NCI-H1092 treated with DMSO at 0.1 percent for 48 hours (cell line): ENCODE measurements at places on chromosomes 1 and 21.

GRCh38 chr1:29597861-29598260, 361.5 kb downstream of the PTPRU start:
- DNase-seq = no peak

DNA sequence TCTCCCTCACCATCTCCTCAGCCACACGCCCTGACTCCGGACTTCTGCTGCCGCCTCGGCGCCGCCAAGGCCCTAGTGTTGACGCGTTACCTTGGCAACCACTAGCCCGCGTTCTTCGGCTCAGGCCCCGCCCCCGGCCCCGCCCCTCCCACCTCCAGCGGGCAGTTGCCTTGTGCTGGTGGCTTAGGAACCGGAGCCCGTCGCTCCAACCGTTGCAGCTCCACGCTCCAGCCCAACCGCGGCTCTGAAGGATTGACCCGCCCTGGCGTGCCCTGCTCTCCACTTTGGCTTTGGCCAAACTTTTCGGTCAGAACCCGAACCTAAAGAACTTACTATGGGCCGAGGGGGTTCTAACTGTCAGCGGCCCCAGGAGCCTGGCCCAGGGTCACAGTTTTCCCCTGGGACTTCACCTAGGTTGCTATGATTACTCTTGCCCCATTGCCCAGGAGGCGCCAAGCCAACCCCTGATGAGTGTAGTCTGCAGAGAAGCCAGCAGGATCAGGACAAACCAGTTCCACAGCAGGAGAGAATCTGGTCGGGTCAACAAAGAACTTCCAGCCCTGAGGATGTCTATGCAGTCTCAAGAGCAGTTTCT, at the start of gene CFAP45:
TSS of gene CFAP45 (minus strand) at position 80 of the 595 bp plus-strand sequence. CDS start at position 13, 67 bp downstream.
- DNase-seq = peak; percentile 45

GRCh38 chr21:38430401-38430984, 67.8 kb downstream of the ERG start:
- DNase-seq = no peak

- no peak for DNase-seq
These were observed 38.6 kb downstream of the NSL1 start for GRCh38 chr1:212752934-212753497.

DNA sequence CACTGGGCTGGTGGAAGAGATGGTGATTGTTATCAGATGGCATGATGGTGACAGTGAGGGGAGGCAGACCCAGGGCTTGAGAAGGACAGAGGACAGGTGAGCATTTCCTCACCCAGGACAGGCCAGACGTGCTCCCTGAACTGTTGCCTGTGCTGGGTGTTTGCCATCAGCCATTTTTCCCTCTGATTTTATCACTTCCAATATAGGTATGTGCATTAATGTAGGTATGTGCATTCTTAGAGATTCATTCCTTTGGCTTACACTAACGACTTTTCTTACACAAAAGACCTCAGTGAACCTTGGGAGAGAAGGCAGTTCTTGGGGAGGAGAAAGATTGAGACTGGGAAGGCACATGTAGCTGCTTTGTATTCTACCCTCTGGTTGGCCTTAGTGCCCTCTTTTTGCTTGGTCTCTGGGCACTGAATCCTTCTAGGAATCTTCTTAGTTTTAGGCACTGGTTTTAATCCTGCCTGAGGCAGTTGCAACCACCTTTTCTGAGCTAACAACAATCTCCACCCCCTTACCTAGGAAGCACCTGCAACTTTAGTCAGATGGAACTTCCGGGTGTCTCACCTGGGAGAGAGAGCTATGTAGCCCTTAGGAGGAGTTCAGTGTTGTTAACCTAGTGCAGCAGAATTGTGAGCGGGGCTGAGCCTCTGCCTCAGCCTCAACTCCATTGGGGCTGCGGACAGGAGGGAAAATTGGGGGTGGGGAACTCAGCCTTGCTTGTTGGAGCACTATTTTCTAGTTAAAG, 30.9 kb downstream of the C1orf116 start:
- DNase-seq = no peak

DNA sequence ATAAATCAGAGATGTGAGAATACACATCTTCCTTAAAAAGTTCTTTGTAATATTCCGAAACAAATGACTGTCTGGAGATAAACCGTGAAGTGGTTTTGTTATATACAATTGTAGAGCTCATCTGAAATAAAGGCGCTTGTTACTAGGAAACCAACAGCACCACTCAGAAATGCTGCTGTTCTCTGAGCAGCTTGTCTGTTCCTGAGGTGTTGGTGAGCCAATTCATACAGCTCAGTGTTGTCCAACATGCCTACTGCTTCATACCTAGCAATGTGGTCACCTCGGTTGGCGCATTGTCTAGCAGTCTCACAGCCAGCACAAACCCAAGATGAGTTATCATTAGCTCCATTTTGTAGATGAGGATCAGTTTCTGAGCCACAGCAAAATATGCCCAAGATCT, 44.4 kb downstream of the GFI1 start:
- no peak for DNase-seq

GRCh38 chr1:246787781-246788513, 63.7 kb downstream of the SCCPDH start:
- no peak for DNase-seq

DNA sequence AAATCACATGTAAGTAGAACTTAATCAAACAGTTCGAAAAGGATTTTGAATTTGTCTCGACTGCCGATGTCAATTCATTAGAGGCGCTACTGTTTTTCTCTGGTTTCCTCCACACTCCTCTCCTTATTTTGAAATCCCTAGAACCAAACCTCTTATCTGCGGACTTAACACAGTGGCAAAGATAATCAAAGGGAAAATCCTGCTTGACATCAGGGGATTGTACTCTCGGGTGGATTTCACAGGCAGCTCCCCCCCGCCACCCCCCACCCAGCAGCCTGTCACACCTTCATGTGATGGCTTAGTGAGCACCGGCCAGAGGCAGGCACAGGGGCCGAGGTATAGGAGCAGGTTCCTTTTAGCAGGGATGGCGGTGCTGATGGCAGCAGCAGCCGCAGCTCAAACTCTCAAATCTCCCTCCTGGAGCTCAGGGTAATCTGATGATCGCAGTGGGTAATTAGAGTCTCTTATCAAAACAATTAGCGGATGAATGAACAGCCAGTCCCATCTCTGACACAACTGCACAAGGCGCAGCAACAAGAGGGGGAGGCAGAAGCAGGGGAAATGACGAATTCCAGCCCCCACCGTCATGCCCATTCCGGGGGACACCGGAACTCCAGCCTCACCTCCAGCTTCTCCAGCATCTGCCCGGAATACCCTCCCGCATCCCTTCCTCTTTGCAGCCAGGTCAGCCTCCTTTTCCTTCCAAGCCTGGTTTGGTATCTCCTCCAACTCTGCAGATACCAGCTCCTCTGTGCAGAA, 80.3 kb downstream of the SSBP3 start:
- no peak for DNase-seq
